ENCODE measurements at places on chromosomes 6 and 20.

DNA sequence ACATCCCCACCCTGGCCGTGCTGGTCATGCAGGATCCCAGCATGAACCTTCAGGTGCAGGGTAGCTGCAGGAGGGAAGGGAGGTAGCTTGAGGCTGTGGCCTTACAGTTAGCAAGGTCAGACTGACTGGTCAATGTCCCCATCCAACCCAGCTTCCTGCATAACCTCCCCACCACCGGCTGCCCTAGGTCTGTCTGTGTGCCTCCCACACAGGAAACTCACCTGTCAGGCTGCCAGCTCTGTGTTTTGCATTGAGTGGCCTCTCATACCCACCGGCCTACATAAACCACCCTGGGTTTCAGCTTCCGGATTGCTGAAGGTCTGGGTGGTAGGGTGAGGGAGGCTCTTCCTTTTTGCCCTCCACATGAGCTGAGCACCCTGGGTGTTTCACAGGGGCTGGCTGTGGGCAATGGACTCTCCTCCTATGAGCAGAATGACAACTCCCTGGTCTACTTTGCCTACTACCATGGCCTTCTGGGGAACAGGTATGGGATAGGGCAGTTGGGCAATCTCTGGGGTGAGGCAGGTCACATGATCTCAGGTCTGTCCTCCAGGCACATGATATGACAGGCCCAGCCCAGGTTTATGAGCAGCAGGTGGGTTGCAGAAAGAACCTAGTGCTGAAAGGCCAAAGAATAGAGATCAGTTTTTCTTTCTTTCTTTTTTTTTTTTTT, 1.8 kb downstream of the CTSA start:
- no peak for DNase-seq

- DNase-seq = no peak
These were observed 35.1 kb downstream of the MAP3K5 start for GRCh38 chr6:136757150-136757549.

GRCh38 chr6:37102299-37103168, 67.4 kb upstream of the PIM1 start:
- peak; percentile 47 for DNase-seq

DNA sequence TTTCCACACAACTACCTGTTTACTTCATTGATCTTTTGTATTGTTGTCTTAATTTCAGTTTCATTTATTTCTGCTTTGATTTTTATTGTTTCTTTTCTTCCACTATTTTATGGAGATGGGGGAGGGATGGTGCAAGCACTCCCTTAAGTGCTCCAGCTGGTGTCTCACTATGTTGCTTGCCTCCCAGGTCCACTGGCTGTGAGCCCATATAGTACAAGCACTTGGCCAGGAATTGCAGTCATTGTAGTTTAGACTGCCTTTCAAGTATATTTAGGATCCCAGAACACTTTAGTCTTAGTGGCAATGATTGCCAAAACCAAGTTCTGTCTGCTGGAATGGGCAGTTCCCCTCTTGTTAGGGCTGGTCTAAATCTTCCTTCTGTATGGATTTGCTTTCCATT, 34.9 kb upstream of the MAN1A1 start:
- DNase-seq = no peak

- peak; percentile 37 for DNase-seq
These were observed 655 bp downstream of the FAM184A start for GRCh38 chr6:119077643-119078375.

DNA sequence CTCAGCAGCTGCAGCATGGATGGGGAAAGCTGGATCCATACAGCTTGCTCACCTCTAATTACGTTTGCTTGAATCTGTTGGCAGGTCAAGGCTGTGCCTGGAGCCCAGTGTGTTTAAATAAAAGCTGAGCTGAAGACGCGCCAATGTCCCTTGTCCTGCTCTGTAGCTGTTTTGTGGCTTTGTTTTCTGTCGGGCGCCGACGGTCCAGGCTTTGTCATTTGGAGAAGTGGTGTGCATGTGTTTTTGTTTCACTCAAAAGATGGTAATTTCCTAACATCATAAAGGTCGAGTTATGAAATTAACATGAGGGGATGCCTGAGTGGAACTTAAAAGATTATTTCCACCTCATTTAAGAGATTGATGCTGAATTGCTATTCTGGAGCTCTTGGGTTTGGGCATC, 107.6 kb downstream of the SLC24A3 start:
- no peak for DNase-seq

DNA sequence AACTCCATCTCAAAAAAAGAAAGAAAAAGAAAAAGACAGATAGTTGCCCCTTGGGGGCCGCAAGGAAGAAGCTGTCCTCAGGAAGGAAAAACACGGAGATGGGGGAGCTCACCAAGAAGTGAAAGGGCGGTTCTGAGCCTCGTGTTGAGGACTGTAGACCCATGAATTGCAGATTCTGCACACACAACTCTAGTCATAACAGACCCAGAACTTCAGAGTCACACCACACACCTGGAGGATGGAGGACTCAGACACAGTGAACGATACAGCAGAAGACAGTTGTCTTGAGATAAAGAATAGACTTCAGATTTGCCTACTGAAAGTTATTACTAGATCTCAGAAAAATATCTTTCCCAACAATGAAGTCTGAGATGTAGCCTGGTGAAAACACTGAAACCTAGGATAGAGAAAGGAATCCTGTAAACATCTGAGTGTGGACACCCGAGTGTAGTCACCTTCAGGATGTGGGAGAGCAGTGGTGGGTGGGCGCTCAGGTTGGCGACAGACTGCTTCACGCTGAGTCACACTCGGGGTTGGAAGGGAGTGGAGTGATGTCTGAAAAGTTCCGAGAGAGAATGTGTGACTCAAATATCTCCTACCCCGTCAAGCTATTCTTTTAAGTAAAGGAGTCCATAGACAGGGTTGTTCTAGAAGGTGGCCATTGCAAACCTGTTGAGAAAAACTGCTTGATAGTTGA, 88.1 kb downstream of the MAP3K4 start:
- peak; percentile 55 for DNase-seq

- no peak for DNase-seq
These were observed 6.3 kb downstream of the PRR18 start for GRCh38 chr6:166301611-166302529.

GRCh38 chr20:40648210-40649072, 40.6 kb downstream of the MAFB start:
- DNase-seq = no peak

- DNase-seq = no peak
These were observed 626.6 kb upstream of the ADGRB3 start for GRCh38 chr6:68008445-68008844.

- no peak for DNase-seq
These were observed 28.6 kb downstream of the GABRR2 start for GRCh38 chr6:89286516-89286915.

DNA sequence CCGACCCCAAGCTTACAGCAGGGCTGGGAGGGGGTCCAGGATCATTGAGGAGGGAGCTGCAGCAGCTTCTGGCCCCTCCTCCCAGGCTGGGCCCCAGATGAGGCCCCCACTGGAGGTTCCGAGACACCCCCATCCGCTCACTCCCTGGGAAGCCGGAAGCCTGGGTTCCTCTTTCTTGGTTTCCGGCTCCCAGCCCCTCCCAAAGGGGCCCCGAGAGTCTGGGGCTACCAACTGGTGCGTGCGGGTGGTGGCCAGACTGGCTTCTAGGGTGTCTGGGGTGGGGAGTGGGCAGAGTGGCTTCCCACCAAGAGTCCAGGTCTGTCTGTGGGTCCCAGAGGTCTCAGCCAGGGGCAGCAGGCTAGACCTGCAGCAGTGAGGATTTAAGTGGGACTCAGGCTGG, 2.2 kb downstream of the RGS19 start:
- peak; percentile 29 for DNase-seq

DNA sequence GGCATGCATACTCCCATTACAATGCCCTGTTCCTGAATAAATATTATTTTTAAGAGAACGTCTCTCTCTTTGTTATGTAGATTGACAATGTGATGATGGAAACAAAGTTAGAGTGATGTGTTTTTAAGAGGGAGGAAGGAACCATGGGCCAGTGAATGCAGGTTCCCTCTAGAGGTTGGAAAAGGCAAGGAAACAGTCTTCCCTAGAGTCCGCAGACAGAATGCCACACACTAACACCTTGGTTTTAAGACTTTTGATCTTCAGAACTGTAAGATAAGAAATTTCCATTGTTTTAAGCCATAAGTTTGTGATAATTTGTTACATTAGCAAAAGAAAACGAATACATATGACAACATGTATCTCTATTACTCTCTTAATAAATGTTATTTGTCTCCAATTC, 4.7 kb upstream of the CENPW start:
- no peak for DNase-seq

DNA sequence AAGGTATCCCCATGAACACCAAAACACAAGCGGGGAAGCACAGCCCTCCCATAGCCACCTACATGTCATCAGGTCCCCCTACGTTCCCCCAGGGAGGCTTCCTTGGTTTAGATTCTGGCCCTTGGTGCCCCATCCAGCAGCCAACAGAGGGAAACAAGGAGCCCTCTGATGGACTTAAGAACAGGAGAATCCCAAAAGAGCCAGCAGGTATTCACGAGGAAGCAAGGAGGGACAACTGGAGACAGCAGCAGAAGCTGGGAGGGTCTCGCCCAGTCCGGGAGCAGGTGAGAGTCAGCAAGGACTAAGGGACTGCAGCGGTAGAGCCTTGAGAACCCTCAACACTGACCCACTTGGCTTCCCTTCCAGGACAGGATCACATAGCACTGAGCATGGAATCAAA, 58.4 kb upstream of the TOP1 start:
- no peak for DNase-seq

GRCh38 chr20:63442100-63442493, 30.4 kb downstream of the KCNQ2 start:
- DNase-seq = peak; percentile 39

DNA sequence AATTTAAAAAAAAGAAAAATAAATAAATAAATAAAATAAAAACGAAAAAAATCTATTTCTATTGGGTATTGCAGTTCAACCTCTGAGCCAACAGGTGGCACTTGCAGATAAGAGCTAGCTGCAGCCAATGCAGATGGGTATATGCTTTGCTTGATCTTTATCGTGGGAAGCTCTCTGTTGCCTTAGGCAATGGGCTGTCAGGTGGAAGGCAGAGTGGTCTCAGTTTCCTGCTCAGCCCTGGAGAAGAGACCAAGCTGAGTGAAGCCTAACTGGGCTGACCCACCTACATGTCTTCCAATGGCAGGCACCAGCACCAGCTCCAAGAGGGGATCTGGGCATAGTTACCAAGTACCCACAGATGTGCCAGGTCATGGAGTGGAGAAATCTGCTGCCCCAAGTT, 95.0 kb downstream of the AK9 start:
- no peak for DNase-seq

DNA sequence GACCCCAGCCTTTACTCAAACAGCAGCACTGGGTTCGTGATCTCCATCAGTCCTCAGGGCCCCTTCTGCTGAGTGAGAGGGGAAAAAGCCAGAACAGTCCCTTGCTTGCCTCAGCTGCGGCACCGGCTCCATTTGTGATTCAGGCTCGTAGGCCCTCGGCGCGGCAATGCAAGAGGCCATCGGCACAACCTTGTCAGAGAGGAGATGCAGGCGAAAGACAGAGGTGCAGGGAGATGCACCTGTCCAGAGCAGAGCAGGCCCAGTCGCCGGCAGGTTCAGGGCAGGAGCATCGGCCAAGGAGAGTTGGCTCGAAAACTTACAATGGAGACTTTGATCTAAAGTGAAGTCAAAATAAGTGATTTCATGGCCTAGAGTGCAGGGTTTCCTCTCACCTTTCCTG, 171.6 kb downstream of the SMOC2 start:
- no peak for DNase-seq

DNA sequence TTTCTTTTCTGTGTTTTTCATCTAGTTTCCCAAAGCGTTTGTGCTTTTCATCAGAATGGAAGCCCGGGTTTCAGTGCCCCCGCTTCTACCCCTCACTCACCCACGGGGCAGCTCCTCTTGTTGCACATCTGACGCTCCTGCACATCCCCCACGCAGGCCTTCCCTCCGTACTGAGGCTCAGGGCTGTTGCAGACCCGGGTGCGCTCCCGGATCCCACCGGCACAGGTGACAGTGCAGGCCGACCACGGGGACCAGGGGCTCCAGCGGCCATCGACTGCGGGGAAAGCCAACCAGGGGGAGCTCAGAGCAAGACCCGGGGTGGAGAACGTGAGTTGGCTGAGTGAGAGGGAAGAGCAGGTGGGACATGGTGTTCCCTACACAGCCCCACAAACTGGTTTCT, 19.0 kb downstream of the THBS2 start:
- no peak for DNase-seq

All from activated effector memory CD4-positive, alpha-beta T cell treated with Interleukin-2 at 50 U/mL for 16 hours (primary cell).